Activated naive CD4-positive, alpha-beta T cell treated with Interleukin-2 at 50 U/mL for 16 hours (primary cell): ENCODE measurements at places on chromosomes 7 and 10.
A peak's percentile ranks its signal among the peaks of the same experiment; 100 is the strongest.

GRCh38 chr7:144812379-144813283 lies 23.2 kb downstream of the TPK1 start:
- peak; percentile 31 for DNase-seq

GRCh38 chr10:132455441-132455971 lies 58.5 kb downstream of the PWWP2B start:
- DNase-seq: no peak

DNA sequence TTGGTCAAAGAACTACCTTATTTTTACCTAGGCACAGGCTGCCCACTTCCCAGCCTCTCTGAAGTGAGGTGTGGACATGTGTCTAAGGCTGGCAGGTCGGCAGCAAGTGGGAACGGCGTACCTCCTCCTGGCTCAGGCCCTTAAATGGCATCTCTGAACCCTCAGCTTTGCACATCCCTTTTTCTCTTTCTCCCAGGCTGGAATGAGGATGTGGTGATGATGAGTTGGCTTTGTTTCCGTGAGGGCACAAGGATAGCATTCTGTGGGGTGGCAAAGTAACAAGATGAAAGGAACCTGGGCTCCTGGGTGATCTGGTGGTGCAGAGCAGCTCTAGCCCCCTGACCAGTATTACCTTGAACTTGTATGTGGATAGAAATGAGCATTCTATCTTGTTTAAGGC lies 196.8 kb downstream of the REEP3 start:
- no peak for DNase-seq

DNA sequence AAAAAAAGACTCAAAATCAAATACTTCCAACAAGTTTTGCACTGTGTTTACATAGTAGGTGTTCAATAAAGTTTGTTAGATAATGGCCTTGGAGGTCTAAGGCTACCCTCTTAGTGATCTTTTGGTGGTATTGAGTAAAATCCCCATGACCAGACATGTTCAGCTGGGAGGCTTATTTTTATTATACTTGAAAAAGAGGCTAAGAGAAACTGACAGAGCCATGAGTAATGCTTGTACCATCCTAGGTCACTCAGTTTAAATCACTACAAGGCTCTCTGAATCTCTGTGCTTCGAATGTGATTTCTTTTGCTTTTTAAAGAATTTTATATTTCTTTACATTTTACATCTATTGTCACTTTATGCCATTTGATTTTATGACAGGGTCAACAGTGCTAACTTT lies 90.5 kb downstream of the TWIST1 start:
- DNase-seq: no peak

DNA sequence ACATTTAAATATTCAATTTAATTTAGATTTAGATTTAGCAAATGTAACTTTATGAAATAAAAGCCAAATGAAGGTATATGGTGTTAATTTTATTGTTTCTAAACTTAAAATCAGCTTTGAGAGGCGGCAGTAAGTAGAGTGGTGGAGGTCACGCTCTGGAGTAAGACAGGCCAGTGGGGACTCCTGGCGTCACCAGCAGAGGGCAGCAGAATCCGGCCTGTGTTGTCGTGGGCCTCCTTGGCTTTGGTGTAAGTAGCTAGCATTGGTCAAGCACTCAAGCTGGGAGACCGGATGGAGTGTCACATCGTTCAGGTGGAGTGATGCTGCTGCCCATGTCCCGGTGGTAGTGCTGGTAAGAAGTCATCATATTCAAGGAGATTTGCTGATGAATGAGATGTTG lies 98.7 kb upstream of the DNAJB6 start:
- DNase-seq: no peak

DNA sequence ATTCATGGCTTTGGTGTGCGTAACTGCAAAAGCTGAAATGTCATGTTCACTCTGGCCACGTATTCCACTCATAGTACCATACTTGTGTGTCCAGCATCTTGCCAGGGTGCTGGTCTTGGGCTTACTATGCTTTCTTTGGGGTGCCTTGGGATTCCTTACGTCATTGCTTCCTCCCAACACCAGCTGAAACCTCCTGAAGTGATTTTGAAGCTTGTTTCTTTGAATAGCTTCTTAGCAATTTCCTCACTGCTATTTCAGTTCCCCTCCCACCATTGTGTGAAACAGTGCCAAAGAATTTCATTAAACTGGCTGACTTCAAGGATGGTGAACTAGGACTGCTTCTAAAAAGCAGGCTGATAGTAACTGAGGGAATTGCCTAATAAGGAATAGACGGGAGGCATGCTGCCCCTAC lies 36.9 kb downstream of the ENTPD1 start:
- DNase-seq: no peak

DNA sequence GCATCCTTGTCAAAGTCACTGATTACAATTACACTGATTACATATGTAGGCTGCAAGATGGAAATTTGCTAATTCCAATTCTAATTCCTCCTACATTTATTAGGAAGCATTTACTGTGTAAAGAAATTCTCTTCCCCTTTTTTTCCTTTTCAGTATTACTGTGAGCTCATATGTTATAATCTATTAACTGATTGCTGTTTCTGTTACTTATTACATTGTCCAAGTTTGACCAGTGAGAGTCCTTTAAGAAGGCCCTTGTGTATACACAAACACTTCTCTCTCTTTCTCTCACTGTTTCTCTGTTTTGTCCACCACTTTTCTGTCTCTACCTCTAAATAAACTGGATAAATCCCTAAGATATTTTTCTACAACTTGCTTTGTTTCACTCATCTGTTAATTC lies 31.5 kb downstream of the PHF14 start:
- DNase-seq: no peak

- no peak for DNase-seq
Observed at GRCh38 chr10:132508581-132509443, 28.8 kb upstream of the INPP5A start.

DNA sequence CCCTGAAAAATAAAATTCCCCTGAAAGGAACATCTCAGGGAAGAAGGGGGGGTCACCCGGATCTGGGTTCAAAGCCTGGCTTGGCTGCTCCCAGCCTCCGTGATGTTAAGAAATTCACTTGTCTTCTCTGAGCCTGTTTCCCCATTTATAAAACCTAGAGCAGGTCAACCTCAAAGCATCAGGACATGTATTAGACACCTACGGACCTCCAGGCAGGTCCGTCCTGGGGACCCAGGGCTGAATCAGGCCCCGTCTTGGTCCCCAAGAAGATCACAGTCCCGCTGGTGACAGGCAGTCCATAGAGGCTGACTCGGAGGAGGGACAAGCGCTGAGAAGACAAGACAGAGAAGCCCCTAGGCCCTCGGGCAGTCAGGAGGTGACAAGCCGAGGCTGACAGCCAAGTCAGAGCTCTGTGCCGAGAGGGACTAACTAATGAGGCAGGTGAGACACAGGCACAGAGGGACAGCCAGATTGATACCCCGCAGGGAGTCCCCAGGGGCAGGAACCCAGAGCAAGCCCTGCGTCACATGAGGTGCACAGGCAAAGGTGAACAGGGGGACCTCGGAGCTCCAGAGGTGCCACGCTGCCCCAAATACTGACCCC lies 2.9 kb downstream of the MYL10 start:
- no peak for DNase-seq

GRCh38 chr7:30224511-30225062 lies 59.8 kb upstream of the ZNRF2 start:
- DNase-seq: no peak

DNA sequence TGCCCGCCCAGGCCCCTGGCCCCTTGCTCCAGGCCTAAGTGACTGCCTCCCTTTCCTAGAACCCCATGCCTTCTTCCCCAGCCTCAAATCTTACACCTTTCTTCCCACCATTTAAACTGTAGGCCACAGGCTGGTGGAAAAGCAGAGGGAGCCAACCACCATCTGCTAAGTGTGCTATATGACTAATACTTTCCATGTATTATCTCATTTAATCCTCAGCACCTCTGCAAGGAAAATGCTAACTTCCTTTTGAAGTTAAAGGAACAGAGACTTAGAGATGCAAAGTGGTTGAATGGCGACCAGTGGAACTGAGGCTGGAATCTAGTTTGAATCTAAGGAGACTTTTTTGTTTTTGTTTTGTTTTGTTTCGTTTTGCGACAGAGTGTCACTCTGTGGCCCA lies 17.8 kb upstream of the MTPAP start:
- DNase-seq: no peak
